ENCODE measurements at places on chromosomes 2 and 18. TPM values are rescaled to one million over a fixed set of nuclear protein-coding genes. Genes with fewer than 3 reads are reported as not detected.

The CIB4 gene
- total RNA-seq, result not detected

The CABYR gene
- total RNA-seq, result 1.9 TPM

DNA sequence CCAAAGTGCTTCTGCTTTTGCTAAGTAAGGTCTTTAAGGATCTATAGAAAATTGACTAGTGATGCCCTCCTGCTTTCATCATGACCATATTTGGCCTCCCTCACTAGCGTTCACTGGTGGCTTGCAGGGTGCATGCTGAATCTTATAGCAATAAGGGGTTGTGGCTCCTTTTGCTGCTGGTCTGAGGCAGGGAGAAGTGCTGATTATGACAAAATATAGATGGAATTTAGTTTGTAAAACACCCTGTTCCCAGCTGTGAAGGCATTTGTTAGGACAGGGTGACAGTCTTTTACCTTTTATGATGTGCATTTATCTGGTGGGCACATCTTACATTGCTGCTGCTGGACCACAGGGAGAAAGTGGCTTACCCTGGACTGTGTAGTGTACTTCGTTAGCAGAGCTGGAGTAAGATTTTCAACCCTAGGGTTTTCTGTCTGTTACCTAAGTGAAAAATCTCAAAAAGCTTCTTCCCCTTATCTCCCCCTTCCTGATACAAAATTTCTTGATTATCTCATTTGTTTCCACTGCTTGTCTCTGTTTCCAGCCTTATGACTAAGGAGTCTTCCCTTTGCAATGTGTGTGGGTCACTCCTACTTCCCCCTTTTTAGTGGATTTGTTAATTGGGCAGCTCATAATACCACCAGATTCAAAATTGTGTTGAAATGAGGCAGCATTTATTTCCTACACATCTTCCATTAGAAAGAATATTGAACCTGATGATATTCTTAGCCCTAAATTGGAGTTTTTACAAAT lies 21.2 kb upstream of the RPL37A start:
- no peak for DNase-seq

DNA sequence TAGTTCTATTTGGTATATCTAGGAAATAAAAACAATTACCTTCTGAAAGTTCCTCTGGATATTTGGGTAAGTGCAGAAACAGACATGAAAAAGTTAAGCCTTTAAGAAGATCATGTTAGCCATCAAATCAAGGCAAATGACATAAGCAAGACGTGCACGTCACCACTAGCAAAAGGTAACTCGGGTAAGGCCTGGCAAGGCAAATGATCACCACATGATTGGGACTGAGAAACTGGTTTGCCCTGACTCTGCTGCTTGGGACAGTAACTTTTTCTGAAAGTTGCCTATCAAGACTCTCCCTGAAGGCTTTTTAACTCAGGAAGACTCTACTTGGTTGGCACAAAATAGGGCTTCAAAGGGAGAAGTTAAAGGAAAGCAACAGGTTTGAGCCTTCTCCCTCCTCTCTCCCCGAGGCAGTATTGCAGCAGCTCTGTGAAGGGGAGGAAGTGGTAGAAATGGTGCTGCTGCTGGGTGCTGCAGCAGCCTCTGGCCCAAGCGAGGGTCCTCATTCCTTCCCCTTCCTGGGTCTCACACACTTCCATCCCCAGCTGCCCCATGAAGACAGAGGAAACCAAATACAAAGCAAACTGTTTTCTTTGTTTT lies 17.1 kb upstream of the TMEM237 start:
- DNase-seq, result no peak

GRCh38 chr2:36128359-36128758 lies 227.2 kb upstream of the CRIM1 start:
- no peak for DNase-seq

DNA sequence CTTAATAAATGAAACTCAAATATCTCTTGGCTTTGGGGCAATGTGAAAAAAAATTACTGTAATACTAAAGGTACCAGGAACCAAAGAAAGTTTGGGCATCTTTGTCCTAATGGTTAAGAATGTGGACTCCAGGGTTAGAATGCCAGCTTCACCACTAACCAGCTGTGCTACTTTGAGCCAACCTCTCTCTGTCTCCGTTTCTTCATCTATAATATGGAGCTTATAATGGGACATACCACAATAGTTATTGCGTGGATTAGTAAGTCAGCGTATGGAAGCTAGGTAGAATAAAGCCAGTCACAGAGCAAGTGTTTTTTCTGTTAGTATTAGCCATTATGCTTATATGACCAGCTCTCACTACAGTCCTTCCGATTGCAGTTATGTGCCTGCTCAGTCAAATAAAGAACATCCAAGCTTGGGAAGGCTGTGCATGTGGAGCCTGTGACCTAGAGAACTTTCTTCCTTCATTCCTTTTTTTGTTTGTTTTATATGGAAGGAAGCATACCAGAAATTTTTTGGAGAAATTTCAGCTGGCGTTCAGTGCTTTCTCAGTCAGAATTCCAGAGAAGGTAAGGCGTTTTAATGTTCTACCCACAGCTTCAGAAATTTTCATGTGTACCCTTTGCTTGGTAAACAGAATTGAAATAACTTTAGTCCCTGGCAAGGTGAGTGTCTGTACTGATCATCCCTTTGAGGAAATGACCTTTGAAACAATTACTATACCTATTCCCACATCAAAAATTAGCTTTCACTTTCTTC lies 114.0 kb upstream of the RND3 start:
- no peak for DNase-seq

- DNase-seq, result no peak
Observed at GRCh38 chr2:241560883-241561474, 2.4 kb downstream of the BOK start.

GRCh38 chr18:74944676-74945075 lies 264.3 kb downstream of the PTGR3 start:
- DNase-seq, result no peak

All from activated naive CD8-positive, alpha-beta T cell treated with anti-CD3 and anti-CD28 coated beads for 36 hours (primary cell).